ENCODE measurements at places on chromosomes 2 and 18. TPM values are rescaled to one million over a fixed set of nuclear protein-coding genes. Genes with fewer than 3 reads are reported as not detected.

- DNase-seq: no peak
Measured at GRCh38 chr2:20153131-20153851, 71.6 kb downstream of the SDC1 start.

DNA sequence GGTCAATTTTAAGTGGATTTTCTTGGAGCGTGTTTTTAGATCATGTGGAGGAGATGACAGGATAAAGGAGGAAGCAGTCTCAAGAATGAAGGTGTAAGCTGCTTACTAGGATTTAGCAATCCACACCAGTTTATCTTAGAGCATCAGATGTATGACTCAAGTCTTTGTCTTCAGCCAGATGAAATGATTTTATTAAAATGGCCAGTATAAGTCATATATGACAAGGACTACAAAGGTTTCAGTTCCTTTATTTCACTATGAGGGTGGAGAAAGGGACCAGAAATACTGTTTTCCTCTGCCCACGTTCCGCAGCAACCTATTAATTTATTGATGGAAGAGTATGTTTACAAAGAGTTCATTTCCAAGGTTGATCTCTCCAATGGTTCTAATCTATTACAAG lies 970.5 kb upstream of the SLC39A10 start:
- DNase-seq: no peak

- no peak for DNase-seq
Measured at GRCh38 chr18:29248805-29249204, 1071.9 kb upstream of the CDH2 start.

- no peak for DNase-seq
Measured at GRCh38 chr18:48592540-48593171, 53.8 kb downstream of the CTIF start.

The KRTCAP3 gene
- not detected for total RNA-seq
